ENCODE measurements at places on chromosomes 1 and 21. TPM values are rescaled to one million over a fixed set of nuclear protein-coding genes. Genes with fewer than 3 reads are reported as not detected.

DNA sequence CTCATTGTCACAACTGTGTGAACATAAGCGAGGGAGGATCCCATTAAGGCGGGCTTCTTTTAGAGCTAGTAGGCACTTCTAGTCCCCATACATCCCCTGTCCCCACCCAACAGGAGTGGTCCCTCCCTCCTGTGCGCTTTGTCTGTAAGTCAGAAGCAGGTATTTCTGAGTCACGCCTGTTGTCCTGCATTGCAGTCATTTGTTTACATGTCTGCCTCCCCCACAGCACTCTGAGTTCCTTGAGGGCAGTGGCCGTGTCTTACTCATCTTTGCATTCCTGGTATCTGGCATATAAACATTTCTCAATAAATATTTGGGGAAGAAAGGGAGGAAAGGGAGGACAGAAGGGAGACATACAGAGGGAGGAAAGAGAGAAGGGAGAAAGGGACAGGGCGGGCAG, 40.3 kb downstream of the PLEKHA6 start:
- no peak for DNase-seq

- no peak for DNase-seq
Measured at GRCh38 chr21:39444421-39445180, 977 bp downstream of the LCA5L start.

DNA sequence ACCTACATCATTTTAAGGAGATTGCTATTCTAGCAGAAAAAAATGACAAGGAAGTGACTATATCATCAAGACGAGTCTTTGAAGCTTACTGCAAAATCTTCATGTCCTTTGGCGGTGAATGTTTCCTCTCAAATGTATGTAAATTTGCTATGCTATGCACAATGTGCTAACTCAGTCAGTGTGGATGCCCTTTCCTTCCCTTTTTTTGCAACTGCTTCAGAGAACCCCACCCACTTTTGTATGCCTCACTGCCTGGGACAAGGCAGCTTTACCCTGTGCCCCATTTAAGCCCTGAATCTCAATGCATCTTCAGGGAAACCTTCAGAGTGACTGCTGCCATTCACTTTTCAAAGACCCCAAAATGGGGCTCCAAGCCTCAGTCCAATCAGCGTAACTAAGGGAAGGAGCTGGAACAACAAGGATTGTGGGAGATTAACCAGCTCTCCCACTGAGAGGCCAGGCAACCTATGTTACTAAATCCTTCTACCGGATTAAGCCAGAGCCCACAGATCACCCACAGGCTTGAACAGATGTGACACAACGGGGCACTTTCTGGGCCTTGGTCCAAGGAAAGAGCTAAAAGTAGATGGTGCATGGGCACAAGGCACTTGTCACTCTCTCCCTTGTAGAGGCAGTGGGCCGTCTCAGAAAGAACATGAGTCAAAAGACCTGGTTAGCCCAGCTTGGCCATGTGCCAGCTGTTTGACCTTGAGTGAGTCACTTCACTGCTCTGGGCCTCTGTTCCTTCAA, 154.4 kb downstream of the PLPP3 start:
- no peak for DNase-seq

DNA sequence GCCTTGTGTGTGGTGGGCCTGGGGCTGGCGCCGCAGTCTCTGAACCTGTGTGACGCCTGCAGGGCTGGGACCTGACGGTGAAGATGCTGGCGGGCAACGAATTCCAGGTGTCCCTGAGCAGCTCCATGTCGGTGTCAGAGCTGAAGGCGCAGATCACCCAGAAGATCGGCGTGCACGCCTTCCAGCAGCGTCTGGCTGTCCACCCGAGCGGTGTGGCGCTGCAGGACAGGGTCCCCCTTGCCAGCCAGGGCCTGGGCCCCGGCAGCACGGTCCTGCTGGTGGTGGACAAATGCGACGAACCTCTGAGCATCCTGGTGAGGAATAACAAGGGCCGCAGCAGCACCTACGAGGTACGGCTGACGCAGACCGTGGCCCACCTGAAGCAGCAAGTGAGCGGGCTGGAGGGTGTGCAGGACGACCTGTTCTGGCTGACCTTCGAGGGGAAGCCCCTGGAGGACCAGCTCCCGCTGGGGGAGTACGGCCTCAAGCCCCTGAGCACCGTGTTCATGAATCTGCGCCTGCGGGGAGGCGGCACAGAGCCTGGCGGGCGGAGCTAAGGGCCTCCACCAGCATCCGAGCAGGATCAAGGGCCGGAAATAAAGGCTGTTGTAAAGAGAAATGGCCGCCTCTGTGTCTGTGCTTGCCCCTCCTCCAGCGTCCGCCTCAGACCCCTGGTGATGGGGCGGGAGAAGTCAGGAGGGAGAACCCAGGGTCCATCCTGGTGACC, 788 bp downstream of the ISG15 start:
- peak; percentile 78 for DNase-seq

DNA sequence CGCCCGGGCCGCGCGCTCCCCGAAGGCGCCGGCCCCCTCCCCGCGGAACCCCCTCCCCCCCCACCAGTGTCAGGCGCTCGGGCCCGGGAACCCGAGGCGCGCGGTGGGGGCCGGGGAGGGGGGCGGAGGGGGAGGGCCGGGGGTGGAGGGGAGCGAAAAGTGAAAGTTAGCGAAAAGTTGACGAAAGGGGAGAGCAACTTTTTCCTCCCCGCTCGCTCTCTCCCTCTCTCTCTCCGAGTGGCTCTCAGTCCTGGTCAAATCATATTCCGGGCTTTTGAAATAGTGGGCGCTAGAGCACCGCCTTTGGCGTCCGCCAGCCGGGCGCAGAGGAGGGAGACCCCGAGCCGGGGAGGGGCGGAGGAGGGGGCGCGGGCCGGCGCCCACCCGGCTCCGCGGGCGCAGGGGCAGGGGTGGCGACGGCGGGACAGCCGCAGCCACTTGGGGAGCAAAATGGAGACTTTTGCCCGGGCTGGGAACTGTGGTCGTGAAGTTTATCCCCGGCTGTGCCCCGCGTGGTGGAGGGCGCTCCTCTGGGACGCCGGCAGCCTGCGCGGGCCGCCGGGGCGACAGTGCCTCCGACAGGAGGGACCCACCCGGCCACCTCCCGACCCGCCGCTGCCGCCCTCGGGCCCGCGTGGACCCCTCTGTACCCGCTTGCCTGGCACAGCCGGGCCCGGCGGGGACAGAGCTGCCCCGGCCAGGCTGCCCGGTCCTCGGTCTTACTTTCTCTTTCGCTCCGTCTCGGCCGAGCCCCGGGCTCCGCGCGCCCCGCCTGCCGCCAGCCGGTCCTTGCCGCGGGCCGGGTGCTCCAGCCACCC, 697 bp downstream of the PRDM16 start:
- DNase-seq, result peak; percentile 75

DNA sequence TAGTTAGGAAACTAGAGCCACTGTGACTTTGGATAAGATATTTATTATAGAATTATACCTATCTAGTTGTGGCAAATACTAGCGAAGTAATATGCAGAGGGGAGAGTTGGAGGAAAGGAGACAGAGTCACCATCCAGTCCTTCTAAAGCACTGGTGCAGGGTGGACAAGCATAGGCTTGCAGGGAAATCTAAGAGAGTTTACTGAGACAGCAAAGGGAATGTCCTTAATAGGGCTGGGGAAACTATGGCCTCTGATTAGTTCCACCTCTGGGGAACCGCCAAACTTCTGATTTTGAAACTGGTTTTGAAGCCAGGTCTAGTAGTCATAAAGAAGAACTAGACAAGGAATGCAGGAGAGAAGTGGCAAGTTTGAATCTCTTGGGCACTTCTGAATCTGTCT, 407.9 kb downstream of the VAV3 start:
- DNase-seq, result no peak

The CCT8 gene
- 236 TPM for polyA plus RNA-seq

GRCh38 chr1:210797422-210797821, 336.5 kb downstream of the KCNH1 start:
- DNase-seq, result no peak

The PER3 gene
- polyA plus RNA-seq, result 13.5 TPM

DNA sequence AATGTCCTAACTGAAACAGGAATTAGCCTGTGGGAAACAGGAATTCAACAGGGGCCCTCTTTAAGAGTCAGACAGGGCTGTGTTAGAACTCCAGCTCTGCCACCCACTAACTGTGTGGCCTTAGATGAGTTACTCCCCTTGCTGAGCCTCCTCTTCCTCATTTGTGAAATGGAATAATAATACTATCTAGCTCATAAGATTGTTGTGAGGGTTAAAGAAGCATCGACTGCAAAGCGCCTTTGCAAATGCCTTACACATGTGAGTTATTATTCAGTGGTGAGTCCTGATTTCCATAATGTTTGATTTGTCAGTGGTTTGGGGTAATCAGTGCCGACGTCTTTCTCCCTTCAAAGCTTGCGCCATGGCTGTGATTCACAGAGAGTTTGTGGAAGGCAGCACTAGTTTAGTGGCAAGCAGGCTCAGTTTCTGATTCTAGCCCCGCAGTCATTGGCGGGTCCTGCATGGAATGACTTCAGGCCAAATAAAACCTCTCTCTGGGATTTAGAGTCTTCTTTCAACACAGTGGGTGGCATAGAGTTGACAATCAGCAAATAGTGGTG, 388.5 kb downstream of the PLPP3 start:
- no peak for DNase-seq

GRCh38 chr1:155951753-155952504, 10.5 kb downstream of the RXFP4 start:
- DNase-seq, result no peak

GRCh38 chr1:32447469-32448185, 17.2 kb upstream of the ZBTB8B start:
- no peak for DNase-seq

The SERINC2 gene
- polyA plus RNA-seq, result 13.5 TPM

The CTNNBIP1 gene
- polyA plus RNA-seq, result 41.8 TPM

GRCh38 chr1:55542901-55543504, 327.8 kb upstream of the USP24 start:
- no peak for DNase-seq

DNA sequence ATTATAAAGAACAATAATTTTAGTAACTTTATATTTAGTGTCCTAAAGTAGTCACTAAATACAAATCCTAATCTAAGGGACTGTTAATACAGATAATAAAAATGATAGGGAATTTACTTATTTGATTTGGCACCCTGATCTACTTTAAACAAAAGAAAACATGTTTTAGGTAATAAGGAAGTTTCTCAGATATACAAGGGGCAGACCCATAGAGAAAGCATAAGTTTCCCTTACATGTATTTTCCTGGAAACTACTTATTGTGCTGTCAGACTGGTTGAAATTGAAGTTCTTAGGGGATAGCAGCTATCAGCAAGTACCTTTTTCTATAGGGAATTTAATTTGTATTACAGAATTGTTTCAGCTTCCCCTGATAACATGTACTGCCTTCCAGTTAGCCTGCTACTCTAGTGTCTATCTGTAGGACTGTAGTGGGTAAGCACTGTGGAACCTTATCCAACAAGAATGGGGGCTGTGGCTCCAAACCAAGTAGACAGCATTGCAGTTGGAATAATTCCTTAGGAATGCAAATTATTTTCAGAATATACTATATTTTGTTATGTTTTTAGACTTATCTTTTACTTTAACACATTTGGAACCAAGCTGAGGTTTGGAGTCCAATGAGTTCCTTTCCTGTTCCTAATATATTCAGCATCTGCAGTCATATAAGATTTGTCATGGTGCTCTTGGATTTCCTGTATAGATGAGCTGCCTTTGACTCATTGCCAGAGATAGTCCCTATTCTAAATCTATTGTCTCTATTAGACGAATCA, 14.7 kb downstream of the MSH4 start:
- DNase-seq, result no peak

The HHAT gene
- polyA plus RNA-seq, result 11.7 TPM

The TIAM1 gene
- polyA plus RNA-seq, result 55.8 TPM

- no peak for DNase-seq
Measured at GRCh38 chr1:31871703-31872102, 55.9 kb upstream of the SPOCD1 start.

The LPGAT1 gene
- polyA plus RNA-seq, result 26.2 TPM

GRCh38 chr21:41213021-41213420, 45.1 kb downstream of the BACE2 start:
- DNase-seq, result no peak

The CR1L gene
- 1.0 TPM for polyA plus RNA-seq

DNA sequence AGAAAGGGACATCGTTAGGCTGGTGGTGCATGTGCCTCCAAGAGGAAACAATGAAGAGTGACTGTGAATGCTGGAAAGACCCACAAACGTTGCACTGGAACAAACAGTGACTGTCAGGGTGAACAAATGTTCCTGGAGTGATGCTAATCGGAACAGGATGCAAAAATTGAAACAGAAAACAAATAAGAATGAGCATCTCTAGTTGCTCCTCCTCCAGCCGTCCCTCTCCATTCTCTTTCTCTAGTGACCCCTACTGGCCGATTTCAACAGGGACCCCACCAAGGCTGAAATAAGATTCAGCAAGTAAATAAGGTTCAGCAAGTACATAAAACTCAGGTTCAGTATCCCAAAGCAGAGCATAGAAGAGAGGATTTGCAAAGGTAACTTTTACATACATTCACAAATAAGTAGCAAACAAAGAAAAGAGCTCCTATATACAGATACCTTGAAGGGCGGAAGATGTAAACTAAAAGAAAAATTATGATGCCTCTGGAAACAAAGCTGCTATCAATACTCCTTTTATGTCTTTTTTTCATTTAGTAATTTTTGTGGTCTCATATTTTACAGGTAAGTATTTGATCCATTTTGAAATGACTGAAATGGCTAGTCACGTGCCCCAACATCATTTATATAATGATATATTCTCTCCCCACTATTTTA, 836.1 kb upstream of the ADAMTS5 start:
- DNase-seq, result no peak

DNA sequence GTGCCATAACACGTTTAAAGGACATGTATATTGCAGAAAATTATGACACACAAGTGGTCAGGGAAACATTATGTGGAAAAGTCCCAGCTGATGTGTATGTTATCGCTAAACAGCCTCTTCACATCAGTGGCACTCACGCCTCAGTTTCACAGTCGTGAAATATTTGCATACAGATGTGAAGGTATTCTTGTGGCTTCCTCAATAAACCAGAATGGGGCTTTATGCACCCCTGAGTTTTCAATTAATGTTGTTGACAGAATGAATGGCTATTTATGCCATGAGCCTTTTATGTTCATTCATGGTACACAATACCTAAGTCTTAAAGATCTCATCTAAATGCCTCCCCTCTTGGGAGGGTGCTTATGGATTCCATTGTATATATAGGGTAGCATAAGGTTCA, 202.1 kb upstream of the ADGRL2 start:
- DNase-seq, result no peak

- DNase-seq, result no peak
Measured at GRCh38 chr21:24076179-24076578, 1531.1 kb downstream of the MRPL39 start.

DNA sequence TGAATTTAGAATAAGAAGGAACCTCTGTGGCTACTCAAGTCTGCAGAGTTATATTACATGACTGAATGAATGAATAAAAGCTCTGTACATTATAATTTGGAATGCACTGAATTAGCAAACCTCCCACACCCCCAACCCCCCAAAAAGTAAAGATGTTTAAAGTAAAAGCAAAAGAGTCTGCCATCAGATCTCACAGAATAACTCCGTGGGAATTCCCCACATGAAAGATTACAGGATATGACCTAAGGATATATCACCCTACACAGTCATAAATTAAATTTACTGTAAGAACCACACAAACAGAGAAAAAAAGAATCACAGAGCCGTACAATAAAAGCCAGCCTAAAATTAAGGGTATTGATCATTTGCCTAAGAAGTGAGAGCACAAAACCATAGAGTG, 587.3 kb downstream of the PTPRC start:
- no peak for DNase-seq

Data from left lung (tissue), 14 donors.